ENCODE measurements at places on chromosomes 4 and X.

- no peak for DNase-seq
Measured at GRCh38 chr4:24229978-24230377, 340.1 kb upstream of the PPARGC1A start.

GRCh38 chrX:109943740-109944092 is 59.2 kb upstream of the TMEM164 start:
- no peak for DNase-seq

GRCh38 chrX:39251995-39252394 is 450.7 kb downstream of the MID1IP1 start:
- DNase-seq: no peak

DNA sequence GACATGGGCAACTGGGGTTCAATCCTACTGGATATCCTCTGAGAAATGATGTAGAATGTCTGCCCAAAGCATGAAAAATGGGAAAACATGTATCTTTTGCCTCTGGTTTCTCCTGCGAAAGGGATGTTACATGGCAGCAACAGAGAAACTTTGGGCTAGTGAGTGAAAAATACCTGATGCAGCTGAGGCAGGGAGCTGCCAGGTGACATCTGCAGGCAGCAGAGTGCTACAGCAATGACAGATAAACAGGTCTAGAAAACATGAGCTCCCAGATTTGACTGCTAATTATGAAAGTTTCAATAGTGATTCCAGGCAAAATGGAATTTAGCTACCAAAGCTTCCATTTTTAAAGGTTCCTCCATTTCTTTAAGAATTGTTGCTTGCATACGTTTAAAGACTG is 4.8 kb upstream of the CXCL1 start:
- no peak for DNase-seq

GRCh38 chrX:14865201-14865600 is 7.7 kb downstream of the FANCB start:
- DNase-seq: no peak

- DNase-seq: no peak
Measured at GRCh38 chrX:141669689-141670088, 28.9 kb downstream of the SPANXD start.

GRCh38 chr4:113564493-113564892 is 197.0 kb downstream of the CAMK2D start:
- no peak for DNase-seq

GRCh38 chr4:185535612-185536410 is 504 bp upstream of the PDLIM3 start:
- DNase-seq: no peak

- no peak for DNase-seq
Measured at GRCh38 chr4:7068279-7068842, 497 bp upstream of the GRPEL1 start.

GRCh38 chr4:169385376-169385775 is 114.6 kb upstream of the SH3RF1 start:
- DNase-seq: no peak

- no peak for DNase-seq
Measured at GRCh38 chr4:117560329-117560728, 474.0 kb upstream of the NDST3 start.

GRCh38 chr4:16466581-16466980 is 240.3 kb upstream of the TAPT1 start:
- DNase-seq: no peak

DNA sequence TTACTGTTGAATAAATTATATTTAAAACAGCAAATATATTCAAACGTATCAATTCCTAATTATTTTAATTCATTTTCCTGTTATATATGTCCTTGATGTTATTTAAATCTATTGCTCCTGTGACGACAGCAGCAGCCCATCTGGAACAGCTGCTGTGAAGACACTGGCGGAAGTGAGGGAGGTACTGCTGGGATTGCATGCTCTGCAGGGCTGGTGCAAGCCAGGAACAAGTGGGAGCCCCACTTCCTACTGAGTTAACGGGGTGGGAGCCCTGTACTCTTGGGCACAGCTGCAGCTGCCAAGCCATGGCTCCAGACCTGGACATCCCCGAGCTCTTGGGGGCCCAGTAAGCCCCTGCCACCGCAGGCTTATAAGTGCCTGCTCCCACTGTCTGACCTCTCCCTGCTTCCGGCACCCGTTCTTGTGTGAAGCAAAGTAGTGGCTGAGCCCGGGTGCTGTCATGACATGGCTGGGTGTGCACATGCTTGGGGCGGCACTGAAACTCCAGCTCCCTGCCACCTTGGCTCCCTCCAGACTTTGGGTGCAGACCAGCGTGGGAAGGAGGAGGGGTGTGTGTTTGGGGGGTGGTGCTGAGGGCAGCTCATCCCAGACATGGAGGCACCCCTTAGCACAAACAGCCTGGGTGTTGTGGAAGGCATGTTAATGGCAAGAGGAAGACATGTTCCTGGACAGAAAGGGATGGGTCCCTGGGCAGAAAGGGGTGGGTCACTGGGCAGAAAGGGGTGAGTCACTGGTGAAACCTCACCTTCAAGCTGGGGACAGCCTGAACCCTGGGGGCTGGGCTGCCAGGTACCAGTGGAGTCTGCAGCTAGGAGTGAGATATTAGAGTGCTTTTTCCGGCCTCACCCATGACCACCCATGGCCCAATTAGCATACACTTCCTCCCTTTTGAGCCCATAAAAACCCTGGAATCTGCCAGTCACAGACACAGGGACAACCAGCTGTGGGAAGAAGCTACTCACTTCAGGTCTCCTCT is 1981.3 kb upstream of the IGFBP7 start:
- no peak for DNase-seq

DNA sequence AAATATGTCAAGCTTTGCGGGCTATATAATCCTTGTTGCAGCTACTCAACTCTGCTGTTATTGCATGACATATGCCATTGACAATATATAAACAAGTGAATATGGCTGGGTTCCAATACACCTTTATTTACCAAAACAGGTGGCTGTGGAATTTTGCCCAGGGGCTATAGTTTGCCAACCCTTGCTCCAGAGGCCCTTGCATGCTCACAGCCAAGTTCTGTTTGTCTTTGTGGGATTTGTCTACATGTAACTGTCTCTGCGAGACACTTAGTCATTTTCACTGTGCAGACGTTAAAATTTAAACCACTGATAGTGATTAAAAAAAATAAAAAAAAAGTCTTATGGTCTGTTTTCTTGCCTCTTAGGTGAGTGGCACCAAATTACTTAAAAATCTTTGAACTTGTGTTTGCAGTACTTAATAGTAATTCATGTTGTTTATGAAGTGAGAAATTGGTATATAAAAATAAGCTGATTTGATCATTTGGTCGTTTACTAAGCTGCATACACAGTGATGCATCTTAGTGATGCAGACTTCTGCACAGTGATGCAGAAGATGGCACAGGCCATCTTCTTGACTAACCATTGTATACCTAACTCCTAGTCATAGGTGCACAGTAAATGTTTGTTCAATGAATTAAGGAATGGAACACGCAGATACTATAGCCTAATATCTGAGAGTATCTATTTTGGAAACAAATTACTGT is 170.9 kb downstream of the FRMPD4 start:
- DNase-seq: no peak

- no peak for DNase-seq
Measured at GRCh38 chrX:27924718-27925117, 56.5 kb downstream of the DCAF8L1 start.

- DNase-seq: no peak
Measured at GRCh38 chr4:189763583-189763982, 177.1 kb upstream of the FRG1 start.

GRCh38 chr4:145083891-145084605 is 13.9 kb downstream of the ANAPC10 start:
- DNase-seq: no peak

GRCh38 chr4:72846280-72847111 is 223.0 kb downstream of the COX18 start:
- no peak for DNase-seq

DNA sequence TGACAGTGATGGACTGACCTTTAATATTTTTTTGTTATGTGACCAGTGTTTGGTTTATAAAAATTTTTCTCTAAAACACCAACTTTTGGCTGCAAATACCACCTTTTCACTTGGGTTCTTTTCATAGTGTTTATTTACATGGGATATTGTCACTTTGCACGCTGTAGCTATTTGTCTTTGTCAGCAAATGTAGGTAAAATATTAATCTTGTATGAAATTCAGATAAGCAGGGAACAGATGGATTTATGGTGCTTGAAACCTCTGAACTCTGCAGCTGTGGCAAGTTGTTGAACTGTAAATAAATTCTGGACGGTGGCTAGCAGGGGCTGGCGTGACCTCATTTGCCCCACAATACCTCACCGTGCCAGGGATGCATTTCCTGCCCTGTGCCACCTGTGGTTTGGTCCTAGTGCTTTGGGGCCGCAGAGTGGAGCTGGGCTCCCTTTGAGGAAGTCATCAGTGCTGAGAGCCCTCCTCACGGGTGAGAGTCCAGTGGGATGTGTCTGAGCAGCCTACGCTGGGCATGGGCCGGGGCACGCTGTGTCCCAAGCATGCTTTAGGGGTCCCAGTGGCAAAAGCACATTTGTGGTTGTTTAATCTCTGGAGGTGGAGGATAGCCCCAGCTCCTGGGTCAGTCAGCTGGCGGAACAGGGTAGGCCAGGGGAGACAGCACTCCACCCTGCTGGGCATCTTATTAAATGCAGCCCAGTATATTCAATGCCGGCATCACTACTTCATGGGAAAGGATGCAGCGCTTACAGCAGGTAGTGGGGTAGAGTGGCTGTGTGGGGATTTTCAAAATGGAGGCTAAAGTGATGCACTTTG is 108.6 kb downstream of the TBL1X start:
- no peak for DNase-seq

DNA sequence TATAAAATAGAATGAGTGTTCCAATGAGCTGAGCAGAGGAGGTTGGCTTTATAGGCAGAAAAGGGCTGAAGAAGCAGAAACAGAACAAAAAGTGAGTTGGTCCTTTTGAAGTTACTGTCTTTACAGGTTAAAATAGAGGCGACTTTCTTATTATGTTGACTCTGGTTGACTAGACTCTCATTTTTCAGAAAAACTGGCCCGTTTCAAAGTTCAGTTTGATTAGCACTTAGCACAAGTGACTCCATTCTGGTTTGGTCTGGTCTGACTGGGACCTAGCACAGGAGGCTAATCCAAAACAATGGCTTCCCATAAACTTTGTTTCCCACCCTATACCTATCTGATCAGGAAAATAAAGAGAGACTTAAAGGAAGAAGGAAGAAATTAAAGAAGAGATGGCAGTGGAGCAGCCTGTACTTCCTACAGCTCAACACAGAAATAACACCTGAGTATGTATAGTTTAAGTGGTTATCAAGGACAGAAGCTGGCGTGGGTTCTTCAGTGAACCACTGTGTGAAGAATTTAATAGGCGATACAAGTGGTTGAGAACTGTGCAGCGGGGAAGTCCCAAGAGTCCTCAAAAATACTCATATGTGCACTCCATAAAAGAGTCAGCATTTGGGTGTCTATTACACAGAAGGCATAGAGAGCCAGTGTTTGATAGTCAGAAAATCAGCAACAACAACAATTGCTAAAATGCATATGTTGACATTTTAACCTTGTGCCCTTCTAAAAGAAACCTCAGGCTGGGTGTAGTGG is 554.8 kb upstream of the HTR2C start:
- DNase-seq: no peak

GRCh38 chrX:150365990-150366911 is 3.1 kb downstream of the MAMLD1 start:
- no peak for DNase-seq

- no peak for DNase-seq
Measured at GRCh38 chrX:17185431-17185830, 189.6 kb upstream of the NHS start.

DNA sequence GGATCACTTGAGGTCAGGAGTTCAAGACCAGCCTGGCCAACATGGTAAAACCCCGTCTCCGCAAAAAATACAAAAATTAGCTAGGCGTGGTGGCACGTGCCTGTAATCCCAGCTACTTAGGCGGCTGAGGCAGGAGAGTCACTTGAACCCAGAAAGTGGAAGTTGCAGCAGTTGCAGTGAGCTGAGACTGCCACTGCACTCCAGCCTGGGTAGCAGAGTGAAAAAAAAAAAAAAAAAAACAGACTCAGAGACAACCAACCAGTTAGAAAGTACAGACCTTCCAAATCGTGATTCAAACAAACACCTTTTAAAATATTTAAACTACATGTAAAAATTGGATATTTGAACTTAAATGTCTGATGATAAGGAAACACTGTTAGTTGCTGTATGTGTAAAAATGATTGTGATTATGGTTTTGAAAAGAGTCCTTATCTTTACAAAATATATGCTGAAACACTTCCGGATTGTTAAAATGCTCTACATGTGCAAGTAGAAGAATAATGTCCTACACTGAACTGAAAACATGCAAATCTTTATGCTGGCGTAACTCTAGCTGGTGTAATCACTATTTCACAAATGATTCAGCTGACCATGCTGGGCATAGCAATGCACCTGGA is 37.8 kb downstream of the SH3KBP1 start:
- no peak for DNase-seq

DNA sequence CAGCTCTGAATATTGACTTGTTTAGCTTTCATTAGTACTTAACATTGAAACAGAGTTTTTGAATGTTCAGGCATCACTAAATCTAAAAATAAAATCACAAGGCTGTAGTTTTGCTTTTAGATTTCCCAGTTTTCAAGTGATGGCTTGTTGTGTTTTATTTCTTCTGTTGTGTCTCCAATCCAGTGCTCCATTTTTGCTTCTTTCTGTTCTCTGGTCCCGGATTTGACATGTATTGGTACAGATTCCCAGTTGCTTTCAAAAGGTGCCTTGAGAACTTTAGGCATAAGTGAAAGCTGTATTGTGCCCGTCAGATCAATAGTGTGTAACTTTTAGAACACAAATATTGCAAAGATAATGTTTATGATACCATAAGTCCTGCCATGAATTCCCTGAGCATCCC is 53.2 kb downstream of the ARHGAP10 start:
- no peak for DNase-seq

DNA sequence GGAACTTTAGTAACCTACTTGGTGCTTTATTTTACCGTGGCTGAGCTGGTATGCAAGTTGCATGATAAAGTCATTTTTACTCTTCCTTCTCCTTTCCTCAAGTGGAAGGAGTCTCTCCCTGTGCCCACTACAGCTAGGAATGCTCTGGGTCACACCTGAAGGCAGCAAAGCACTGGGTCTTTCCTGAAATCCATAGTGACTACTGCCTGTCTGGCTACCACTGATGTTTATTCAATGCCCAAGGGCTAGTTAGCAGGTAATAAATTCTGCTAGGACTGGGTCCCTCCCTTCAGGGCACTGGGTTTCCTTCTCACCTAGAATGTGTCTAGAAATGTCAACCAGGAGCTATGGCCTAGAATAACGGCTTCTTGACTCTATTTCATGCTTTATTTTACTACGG is 1081.4 kb downstream of the FAT4 start:
- no peak for DNase-seq

- DNase-seq: no peak
Measured at GRCh38 chrX:118751950-118752783, 24.8 kb downstream of the IL13RA1 start.
